Activated T-cell treated with anti-CD3 and anti-CD28 coated beads, Interleukin-2, amount 50 U/mL, for 4 hours (primary cell): ENCODE measurements at places on chromosomes 2 and 18. TPM values are rescaled to one million over a fixed set of nuclear protein-coding genes. Genes with fewer than 3 reads are reported as not detected.

GRCh38 chr2:74094291-74094690, 53.4 kb downstream of the BOLA3 start:
- no peak for DNase-seq

GRCh38 chr2:30707304-30707903, 99.8 kb downstream of the CAPN13 start:
- no peak for DNase-seq

DNA sequence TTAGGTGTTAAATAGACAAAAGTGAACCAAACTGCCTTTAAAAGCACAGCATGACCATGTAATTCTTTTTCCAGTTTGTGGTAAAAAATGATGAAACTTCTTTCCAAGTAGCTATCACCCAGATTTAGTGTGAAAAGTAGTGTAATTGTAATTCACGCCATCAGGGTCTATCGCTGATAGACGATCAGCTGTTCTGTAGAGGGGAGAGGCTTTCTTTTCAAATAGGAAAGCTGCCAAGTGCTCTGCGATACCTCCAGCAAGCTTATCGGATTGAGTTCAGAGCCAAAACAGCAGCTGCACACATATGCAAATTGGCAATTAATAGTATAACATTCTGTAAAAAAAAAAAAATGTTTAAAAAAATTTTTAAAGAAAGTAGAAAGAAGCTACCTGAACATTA, 61.9 kb upstream of the PSMD14 start:
- no peak for DNase-seq

- no peak for DNase-seq
Measured at GRCh38 chr2:146271131-146271831, 1573.5 kb upstream of the ACVR2A start.

DNA sequence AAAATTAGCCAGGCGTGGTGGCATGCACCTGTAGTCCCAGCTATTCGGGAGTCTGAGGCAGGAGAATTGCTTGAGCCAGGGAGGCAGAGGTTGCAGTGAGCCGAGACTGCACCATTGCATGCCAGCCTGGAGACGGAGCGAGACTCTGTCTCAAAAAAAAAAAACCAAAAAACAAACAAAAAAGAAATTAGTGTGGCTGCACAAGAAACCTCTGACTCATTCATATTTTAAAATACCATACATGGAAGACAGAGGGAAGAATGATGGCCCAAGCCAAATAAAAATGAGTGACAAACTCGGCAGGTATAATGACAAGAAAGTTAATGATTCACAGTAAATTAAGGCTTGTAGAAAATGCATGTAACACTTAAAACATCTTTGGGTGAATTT, 875.8 kb downstream of the EPHA4 start:
- no peak for DNase-seq

UGT1A5 gene
- not detected for total RNA-seq
